Activated T-cell treated with anti-CD3 and anti-CD28 coated beads, Interleukin-2, amount 50 U/mL, for 72 hours (primary cell): ENCODE measurements at places on chromosomes 5 and 9. TPM values are rescaled to one million over a fixed set of nuclear protein-coding genes. Genes with fewer than 3 reads are reported as not detected.

DNA sequence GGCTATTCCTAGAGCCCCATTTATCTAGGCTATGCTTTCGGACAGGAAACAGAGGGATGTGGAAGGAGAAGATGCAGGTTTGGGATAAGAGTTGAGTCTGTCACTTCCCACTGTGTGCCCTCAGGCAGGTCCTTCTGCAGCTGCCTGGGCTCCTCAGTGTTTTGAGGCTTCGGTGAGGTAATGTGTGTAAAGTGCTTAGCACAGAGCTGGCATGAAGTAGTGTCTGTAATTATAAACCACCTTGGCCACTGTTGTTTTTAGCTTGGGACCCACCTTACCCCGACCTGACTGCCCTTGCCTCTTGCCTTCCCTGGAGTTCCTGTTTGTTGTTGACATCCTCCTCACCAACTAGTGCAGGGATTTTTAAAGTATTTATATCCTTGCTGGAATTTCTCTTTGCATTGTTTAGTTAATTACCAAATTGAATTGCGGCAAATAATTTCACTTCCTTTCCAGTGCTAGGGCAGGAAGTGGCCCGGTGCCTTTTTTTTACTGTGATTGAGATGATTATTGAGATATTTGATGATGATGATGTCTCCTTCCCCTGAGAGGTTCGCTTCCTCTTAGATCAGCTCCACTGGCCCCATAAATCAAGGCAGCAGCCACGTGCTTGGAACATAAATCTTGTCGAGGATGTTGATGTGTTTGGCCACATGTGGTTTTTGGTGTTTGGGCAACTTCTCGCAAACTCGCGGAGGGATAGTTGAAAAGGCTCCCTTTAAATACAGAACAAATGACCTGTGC lies 38.3 kb upstream of the DAB2IP start:
- DNase-seq, result no peak
- H3K36me3 ChIP-seq, result no peaks in the 10 kb centered on the region
- no peak overlapping the region for H3K27ac ChIP-seq
- no peak overlapping the region for H3K4me3 ChIP-seq
- peaks cover 14% of the 10 kb centered on the region for H3K4me1 ChIP-seq
- H3K27me3 ChIP-seq, result peaks cover 46% of the 10 kb centered on the region

ZNF462 gene
- 0.36 TPM for total RNA-seq

GRCh38 chr5:174601946-174602345 lies 122.4 kb upstream of the MSX2 start:
- H3K36me3 ChIP-seq, result no peaks in the 10 kb centered on the region
- H3K27ac ChIP-seq, result no peak overlapping the region
- no peak overlapping the region for H3K4me3 ChIP-seq
- no peaks in the 10 kb centered on the region for H3K4me1 ChIP-seq
- H3K27me3 ChIP-seq, result peaks cover 12% of the 10 kb centered on the region

TMEM203 gene
- total RNA-seq, result 27.4 TPM

WDR38 gene
- not detected for total RNA-seq

- H3K36me3 ChIP-seq, result no peaks in the 10 kb centered on the region
- no peaks in the 10 kb centered on the region for H3K4me1 ChIP-seq
- H3K4me3 ChIP-seq, result no peak overlapping the region
- H3K27me3 ChIP-seq, result no peaks in the 10 kb centered on the region
- no peak overlapping the region for H3K27ac ChIP-seq
Observed at GRCh38 chr9:91856419-91856818, 93.6 kb downstream of the ROR2 start.

MEIKIN gene
- total RNA-seq, result not detected

HBEGF gene
- 13.6 TPM for total RNA-seq

DNA sequence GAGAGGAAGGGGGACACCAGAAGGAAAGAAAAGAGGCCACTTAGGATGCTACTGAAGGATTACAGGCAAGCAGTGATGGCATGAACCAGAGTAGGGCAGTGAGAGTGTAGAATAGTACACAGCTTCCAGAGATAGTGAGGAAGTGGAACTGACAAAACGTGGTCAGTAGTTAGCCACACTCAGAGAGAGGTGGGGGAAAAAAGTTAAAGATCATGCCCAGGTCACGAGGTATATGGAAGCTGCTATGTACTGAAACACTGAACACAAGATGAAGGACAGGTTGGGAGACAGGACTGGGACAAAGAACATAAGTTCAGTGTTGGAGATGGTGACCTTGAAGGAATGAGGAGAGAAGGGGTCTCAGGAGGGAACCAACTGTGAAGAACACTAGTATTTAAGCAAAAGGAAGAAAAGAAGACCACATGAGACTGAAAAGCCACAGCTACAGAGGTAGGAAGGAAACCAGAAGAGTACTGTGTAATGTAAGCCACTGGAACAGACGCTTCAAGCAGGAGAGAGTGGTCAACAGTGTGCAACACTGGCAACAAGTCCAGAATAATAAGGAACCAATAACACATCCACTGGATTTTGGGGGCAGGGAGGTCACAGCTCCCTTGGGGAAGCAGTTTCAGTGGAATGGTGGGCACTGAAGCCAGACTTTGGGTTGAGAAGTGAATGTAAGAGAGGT lies 45.5 kb downstream of the ELL2 start:
- H3K36me3 ChIP-seq, result peaks cover 5% of the 10 kb centered on the region
- no peak overlapping the region for H3K4me3 ChIP-seq
- H3K4me1 ChIP-seq, result peaks cover 14% of the 10 kb centered on the region
- H3K27me3 ChIP-seq, result no peaks in the 10 kb centered on the region
- no peak for DNase-seq
